ENCODE measurements at places on chromosomes 11 and 22. TPM values are rescaled to one million over a fixed set of nuclear protein-coding genes. Genes with fewer than 3 reads are reported as not detected.

The HTR3A gene
- 0.85 TPM for total RNA-seq

GRCh38 chr11:70420008-70420464, 21.7 kb downstream of the CTTN start:
- DNase-seq = no peak

- no peak for DNase-seq
These were observed 12.9 kb downstream of the RNF141 start for GRCh38 chr11:10528121-10528520.

GRCh38 chr11:133825666-133826065, 19.6 kb downstream of the SPATA19 start:
- DNase-seq = no peak

DNA sequence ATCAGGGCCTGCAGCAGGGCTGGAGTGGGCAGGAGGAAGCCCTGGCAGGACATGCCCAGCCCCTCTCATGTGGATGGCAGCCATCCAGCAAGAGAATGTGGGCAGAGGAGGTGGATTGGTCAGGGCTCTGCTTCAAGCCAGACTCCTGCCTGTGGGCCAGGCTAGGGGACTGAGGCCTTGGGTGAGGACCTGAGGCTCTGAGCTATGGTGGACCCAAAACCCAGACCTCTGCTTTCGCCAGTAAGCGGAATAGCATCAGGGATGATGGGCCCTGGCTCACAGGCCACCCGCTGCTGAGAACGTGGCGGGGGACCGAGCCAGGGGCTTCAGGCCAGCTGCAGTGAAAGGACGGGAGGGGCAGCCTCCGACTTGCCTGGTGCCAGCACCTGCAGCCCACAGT, 57.4 kb downstream of the LINC01488 start:
- no peak for DNase-seq

DNA sequence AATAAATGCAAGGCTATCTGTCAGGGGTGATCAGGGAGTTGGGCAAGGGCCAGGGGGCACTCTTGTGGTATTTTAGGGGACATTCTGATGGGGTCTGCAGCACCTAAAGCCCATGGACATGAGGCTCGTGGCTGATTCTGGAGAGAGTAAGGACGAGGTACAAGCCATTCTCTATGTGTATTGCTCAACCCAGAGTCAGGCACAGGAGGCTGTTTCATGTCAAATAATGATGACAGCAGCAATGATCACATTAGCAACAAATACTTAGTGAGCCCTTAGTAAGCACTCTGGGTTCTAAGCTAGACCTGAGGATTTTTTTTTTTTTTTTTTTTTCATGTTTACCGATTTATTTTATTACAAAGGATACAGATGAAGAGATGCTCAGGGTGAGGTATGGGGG, 83.5 kb upstream of the THY1 start:
- no peak for DNase-seq

DNA sequence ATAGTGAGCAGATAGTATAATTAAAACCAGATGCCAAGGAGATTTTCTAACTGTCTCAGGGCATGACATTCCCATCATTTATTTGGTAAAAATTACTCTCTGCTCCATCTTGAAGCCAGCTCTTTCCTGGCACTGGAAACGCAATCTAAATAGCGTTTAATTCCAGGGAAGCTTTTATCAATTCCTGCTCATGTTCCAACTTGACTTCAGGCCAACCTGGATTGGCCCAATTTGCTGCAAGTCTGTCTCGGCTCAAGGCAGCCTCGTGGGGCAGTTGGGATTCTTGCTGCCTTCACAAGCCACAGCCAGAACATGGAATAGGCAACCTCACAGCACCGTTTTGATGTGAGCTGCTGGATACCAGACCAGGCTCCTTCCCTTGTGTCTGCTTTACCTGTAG, 1255.9 kb downstream of the TBC1D22A start:
- DNase-seq = no peak
